ENCODE measurements at places on chromosomes 1 and 21.

DNA sequence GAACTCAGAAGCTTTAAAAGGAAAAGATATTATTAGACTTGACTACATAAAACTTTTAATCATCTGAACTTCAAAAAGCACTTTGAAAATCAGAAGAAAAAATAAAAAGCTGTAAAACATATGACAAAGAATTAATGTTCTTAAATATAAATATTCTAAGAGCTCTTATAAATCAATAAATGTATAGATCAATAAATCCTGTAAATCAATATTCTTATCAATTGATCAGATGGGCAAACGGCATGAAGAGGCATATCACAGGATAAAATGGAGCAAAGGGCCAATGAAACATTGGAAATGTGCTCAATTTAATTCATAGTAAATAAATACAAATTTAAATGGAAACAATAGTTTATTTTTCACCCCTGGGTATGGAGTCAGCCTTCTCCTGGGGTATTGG, 66.1 kb upstream of the SMYD2 start:
- no peak for DNase-seq

GRCh38 chr1:94980582-94981574, 54.0 kb upstream of the CNN3 start:
- DNase-seq: no peak

DNA sequence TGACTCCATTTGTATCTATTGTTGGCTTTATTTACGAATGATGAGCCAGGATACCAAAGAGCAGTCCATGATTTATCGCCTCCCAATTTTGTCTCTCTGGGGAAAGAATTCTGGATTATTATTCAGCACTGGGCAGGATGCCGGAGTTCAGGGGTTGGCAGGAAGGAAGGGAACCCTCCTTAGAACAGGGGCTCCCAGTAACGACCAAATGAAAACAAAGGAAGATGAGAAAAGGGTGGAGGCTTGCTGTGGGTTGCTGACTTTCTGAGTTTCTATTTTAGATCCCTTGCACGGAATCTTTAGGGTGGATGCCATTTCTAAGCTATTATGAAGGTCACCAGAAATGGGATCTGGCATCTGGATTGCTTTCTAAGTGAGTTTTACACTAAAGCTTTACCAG, 231.2 kb upstream of the LYPLAL1 start:
- DNase-seq: no peak

GRCh38 chr1:24345334-24345733, 26.2 kb downstream of the GRHL3 start:
- no peak for DNase-seq

GRCh38 chr1:64183395-64184002, 19.9 kb upstream of the UBE2U start:
- no peak for DNase-seq

DNA sequence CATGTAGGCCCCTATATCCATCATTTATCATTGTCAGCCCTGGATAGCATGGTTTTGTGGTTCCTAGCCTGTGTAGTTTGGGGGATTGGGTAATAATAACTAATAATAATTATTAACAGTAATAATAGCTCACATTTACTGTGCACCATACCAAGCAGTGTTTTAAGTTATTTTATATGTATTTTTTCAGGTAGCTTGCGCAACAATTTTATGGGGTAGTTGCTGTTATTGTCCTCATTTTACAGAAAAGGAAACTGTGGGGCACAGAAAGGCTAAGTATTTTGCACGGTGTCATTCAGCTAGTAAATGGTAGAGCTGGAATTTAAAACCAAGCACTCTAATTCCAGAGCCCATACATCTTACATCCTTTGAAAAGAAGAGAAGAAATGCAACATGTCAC, 179.8 kb downstream of the HS2ST1 start:
- DNase-seq: no peak

DNA sequence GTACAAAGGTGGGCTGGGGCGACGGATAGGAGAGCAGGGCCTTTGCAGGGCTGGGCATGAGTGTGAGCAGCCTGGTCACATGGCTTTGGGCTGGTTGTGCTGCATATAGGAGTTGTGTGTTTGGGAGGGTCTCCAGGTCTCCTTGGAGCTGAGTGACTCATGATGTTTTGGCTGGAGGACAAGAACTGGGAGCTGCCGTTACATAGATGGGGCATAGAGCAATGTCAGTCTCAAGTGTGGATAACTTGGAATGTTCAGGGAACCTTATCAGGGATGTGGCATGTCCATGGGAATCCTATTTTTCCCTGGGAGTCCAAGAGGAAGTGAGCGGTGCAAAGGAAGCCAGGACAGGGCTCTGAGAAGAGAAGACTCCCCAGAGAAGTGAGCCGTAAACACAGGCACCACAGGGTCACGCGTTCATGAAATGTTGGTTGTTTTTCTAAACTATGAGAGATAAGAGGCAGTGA, 136.4 kb upstream of the KCNE2 start:
- no peak for DNase-seq

DNA sequence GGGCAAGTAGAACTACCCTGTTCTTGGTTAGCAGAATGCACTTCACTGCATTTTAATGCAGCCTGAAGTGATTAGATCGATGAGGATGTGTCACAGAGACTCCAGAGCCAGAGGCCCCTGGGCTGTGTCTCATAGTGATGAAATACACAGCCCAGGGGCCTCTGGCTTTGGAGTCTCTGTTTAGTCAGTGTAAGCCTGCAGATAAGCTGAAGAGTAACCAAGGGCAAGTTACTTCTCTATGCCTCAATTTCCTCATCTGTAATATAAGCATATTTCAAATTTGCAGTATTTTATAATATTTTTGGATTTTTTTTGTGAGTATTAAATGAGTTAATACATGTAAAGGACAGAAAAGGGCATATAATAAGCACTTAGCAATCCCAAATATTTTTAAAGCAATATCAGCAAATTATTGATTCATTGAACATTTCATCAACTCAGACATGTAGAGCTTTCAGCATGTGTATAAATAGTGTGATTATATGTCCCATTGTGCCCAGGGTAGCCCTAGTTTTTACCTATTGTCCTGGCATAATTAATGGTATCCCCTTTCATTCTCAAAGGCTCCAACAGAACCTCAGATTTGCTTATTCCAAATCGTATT, 23.6 kb upstream of the APOBEC4 start:
- DNase-seq: peak; percentile 34

GRCh38 chr1:15023205-15023604, 130.3 kb upstream of the TMEM51 start:
- no peak for DNase-seq

- no peak for DNase-seq
Measured at GRCh38 chr1:29758781-29759499, 522.6 kb downstream of the PTPRU start.

GRCh38 chr1:67431156-67431765, 1.1 kb upstream of the SERBP1 start:
- DNase-seq: no peak

DNA sequence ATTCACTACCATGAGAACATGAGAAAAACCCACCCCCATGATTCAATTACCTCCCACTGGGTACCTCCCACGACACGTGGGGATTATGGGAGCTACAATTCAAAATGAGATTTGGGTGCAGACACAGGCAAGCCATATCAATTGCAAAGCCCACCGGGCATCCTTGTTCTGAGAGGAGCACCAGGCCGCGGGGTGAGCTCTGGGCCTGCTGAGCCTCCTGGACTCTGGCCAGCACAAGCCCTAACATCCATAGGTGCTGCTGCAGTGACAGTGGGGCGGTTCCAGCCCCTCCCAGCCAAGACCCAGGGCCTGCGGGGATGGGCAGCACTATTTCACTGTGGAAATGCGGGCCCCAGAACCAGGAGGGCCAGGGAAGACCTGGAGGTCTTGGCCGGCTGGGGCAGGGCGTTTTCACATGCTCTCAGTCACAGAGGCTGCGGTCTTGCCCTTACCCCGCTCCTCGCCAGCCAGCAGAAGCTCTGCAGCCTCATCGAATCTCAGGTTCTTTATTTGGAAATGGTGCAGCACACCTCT, 103.8 kb downstream of the PCBP3 start:
- no peak for DNase-seq

- DNase-seq: no peak
Measured at GRCh38 chr1:170200621-170201397, 55.0 kb downstream of the NTMT2 start.
